ENCODE measurements at places on chromosomes 16 and 17.
A peak's percentile ranks its signal among the peaks of the same experiment; 100 is the strongest.

DNA sequence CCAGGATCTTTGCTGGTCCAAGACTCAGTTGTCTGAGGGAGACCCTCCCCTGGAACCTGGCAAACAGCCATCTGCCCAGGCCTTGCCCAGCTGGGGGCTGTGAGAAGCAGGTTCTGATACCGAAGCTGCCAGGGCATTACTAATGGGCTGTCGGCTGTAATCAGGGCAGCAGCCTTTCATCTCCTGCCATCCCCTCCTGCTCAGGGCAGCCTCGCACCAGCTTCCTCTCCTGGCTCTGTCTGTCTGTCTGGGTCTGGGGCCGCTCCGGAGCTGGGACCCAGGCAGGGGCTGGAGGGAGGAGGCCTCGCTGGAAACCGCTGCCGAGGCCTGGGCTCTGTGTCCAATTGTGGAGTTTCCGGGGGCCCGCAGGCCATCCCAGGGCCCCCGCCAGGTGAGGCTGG is 21.6 kb upstream of the BRD7 start:
- no peak for DNase-seq

DNA sequence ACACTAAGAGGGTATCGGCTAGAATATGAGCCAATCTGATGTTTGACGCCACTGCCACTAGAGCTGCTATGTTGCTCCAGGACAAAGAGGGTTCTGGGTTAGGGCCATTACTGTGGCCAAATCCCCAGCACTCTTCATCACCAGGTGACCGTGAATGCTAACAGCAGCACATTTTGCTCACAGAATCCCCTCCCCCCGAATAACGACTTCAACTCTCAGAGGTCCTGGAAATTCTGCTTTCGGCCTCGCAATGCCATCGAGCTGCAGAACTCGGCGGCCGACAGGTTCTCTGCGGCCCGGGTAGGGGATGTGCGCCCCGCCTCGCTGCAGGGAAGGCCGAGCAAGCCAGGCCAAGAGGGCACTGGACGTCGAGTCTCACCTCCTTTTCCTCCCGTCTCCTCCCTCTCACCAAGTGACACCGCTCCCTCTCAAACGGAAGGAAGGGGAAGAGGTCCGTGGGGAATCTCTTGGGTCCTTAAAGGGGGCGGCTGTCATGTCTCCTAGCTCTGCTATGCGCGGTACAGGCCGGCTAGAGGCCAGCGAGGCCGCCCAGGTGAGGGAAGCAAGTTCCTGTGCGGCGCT is 31.9 kb downstream of the CDK5R1 start:
- no peak for DNase-seq

- DNase-seq: peak; percentile 44
These were observed 4.6 kb upstream of the PYDC1 start for GRCh38 chr16:31221357-31222160.

GRCh38 chr16:30667361-30667905 is 9.2 kb downstream of the FBRS start:
- DNase-seq: no peak

DNA sequence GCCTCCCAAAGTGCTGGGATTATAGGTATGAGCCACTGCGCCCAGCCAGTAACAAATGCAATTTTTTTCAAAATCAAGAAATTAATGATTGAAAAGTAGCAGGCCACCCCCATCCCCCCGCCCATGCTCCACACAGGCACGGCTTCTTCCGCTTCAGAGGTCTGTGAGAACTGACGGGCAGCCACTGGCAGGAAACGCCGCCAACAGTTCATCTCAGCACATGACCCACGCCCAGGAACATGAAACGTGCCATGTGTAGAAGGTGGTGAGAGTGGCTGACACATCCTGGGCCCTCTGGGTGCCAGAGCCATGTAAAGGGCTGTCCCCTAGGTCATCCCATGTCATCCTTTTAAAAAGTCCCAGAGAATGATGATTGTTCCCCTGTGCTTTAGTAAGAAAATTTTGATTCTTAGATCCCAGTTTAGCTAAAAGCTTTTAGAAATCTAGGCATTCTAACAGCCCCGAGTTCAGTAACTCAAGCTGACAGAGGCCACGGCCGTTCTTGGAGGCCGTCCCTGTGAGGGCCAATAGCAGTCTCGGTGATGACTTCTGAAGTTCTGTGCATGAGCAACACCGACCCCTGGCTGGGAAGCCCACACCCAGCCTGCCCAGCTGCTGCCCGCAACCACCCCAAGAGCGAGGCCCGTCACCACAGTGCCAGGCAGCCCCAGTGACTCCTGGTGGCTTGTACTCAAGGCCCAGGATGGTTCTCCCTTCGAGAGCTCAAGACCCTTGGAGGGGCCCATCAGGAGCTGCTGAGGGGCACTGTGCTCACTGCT is 52.1 kb downstream of the KLHDC4 start:
- peak; percentile 20 for DNase-seq

DNA sequence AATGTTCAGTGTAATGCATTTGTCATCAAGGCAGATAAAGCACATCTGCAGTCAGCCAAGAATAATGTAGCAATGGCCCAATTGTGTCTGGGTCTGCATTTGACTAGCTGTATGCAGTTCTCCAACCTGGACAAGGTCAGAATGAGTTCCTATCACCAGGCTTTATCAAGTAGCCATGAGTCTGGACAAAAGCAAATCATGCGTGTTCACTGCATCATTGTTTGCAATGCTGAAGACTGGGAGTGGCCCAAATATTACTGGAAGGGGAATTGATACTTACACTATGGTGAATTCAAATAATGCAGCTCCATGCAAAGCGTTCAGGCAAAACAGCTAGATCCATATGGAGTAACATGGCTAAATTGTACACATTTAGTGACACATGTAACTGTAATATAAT is 250.9 kb downstream of the TOX3 start:
- no peak for DNase-seq

DNA sequence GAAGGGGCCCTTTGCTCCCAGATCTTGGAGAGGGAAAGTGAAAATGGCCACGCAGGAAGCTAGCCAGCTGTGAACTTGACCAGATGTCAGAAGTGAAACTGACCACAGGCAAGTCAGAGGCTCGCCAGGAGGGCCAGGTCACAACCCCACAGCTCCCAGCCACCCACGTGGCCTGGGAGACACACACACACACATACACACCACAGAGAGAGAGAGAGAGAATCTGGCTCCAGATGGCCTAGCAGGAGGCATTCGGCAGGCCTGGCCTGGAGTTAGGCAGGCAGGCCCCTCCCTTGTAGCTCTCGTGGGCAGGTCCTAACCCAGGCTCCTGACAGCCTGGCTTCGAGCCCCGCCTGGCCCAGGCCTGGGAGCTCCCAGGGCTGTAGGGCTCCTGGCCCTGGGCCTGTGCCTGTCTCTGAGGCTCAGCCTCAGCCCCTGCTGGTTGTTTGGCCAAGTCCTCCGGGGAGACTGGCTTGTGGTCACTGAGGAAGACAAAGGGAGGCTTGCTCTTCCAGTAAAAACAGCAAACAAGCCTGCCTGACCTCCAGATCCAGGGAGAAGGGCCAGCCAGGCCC is 20.2 kb downstream of the NGFR start:
- DNase-seq: peak; percentile 64

- no peak for DNase-seq
These were observed 119.7 kb upstream of the LHX1 start for GRCh38 chr17:36817483-36818048.

- DNase-seq: peak; percentile 61
These were observed 3.7 kb upstream of the LYZL6 start for GRCh38 chr17:35947156-35947585.

DNA sequence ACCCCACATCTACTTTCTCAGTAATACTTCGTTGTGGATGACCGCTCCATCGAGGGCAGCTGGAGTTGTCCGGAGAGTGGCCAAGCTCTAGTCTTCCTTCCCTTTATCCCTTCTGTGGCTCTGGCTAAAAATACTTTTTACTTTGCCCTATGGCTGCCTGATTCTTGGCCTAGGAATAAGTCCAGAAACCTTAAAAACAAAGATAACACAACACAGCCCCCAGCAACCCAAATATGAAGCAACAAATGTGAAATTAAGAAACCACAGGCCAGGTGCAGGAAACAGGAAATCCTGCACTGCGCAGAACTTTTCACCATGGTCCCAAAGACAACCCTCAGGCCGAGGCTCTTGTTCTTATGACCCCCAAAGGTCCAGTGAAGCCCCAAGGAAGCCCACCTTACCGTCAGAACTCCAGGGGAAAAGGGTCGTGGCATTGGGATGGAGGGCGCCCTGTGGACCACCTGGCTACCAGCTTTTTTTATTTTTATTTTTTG is 26.0 kb downstream of the TK2 start:
- no peak for DNase-seq

GRCh38 chr16:35602116-35602515 is 2142.7 kb downstream of the TP53TG3F start:
- DNase-seq: no peak

- DNase-seq: peak; percentile 65
These were observed 10.0 kb upstream of the PECAM1 start for GRCh38 chr17:64400642-64401041.

- peak; percentile 54 for DNase-seq
These were observed 107.6 kb upstream of the MED13 start for GRCh38 chr17:62172492-62173291.

GRCh38 chr17:51630101-51630671 is 369.8 kb downstream of the UTP18 start:
- no peak for DNase-seq

DNA sequence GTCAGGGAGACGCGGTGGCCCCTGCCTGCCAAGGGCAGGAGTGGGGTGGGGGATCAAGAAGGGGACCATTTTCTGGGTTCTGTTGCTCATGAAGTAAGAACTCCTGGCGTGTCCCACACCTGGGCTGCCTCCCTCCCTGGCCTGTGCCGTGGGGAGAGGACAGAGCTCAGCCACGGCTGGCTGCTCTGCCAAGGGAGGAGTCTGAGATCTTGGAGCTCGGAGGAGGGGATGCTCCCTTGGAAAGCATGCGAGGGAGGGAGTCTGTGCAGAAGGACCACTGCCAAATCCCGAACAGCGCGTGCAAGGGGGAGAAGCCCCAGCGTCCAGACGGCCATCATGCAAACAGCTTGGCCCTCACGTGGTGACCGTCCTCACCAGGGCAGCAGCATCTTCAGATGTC is 64.2 kb upstream of the ZNF469 start:
- DNase-seq: no peak

Measured in inflammatory macrophage (primary cell).